ENCODE measurements at places on chromosomes 7 and 10.

DNA sequence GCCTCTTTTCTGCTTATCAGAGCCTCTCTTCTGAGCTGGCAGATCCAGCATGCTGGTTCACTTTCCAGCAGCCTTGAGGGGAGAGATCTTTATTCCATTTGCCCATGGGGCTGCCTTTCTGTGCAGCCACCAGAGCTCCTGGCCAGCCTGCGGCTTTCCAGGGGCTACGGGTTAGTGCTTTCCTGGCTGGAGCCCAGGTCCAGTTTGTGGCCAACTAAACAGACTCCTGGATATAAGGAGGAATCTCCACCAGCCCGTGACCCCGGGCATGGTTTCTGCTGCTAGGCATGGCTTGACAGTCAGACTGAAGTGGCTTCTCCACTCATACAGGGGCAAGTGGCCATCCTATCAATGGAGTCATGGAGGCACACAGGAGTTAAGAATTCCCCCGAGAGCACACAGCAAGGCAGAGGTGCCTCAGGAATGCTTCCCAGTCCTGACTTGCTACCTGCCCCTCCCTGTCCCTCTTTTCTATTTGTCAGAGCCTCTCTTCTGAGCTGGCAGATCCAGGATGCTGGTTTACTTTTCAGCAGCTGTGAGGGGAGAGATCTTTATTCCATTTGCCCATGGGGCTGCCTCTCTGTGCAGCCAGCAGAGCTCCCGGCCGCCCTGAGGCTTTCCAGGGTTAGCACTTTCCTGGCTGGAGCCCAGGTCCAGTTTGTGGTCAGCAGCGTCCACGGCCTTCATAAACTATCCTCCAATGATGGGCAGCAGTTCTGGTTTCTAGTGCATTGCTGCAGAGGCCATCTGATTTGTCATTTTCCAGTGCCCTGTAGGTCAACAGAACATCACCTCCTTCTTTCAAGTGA lies 35.9 kb downstream of the TSPAN15 start:
- no peak for DNase-seq

DNA sequence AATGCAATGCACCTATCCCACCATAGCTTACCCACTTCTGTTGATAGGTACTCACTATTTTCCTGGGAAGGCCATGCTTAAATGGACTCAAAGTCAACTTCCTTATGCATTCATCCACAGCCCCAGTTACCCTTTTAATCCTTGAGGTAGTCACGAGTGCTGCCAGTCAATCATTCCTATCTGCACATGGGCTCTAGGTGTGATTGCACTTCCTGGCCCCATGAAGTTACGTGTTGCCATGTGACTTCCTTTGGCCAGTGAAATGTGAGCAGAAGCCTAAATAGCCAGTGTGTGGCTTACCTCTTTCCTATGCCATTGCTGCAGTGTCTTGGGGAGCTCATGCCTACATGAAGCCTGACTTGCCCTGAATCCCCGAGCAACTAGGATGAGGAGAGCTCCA lies 23.5 kb upstream of the EIF5AL1 start:
- DNase-seq: no peak

- peak; percentile 51 for DNase-seq
Observed at GRCh38 chr7:43700059-43700501, 29.2 kb downstream of the COA1 start.

GRCh38 chr7:48832303-48832845 lies 92.0 kb upstream of the CDC14C start:
- no peak for DNase-seq

DNA sequence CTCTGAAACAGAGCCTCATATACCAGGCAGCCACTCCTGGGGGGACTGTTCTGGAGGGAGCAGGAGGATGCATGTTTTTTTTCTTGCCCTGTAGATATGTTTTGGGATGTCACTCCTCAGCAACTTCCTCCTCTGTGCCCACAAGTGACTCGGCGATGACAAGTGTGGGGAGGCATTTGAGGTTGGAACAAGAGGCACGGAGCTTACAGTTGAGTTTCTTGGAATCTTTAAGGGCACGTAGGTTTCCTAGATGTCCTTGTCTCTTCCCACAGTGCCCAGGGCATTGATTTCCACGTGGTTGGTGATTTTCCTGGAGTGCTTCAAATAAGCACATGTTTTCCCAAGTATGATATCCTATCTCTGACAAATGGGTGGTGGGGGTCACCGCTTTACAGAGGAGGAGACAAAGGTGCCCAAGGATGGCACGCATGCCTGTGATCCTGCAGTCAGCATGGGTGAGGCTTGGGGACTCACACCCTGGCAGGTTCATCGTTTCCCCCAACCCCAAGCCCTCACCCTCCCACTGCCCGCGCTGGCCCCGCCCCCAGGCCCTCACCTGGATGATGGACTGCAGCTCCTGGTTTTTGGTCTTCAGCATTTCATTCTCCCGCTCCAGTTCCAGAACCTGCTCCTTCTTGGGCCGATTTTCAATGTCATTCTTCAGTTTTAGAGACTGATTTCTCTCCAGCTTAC lies 95.2 kb upstream of the GNA12 start:
- no peak for DNase-seq

DNA sequence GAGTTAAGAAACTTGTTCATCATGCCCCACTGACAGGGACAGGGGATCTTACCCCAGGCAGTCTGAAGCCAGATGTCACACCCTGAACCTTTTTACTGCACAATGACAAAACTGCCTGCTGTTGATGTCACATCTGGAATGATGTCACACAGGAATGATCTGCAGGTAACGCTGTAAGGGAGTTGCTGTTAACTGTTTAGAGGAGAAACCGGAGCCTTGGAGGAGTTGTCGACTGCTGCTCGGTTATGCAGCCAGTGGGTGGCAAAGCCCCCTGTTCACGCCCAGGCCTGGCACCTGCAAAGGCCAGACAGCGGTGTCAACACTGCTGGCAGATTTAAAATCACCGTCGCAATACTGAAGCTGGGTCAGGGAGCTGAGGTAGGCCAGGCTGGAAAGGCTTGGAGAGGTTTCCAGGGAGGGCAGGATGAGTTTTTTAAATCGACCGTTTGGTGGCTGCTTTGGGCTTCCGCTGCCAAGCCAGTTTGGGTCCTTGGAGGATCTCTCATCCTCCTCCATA lies 10.0 kb upstream of the SLIT1 start:
- no peak for DNase-seq

DNA sequence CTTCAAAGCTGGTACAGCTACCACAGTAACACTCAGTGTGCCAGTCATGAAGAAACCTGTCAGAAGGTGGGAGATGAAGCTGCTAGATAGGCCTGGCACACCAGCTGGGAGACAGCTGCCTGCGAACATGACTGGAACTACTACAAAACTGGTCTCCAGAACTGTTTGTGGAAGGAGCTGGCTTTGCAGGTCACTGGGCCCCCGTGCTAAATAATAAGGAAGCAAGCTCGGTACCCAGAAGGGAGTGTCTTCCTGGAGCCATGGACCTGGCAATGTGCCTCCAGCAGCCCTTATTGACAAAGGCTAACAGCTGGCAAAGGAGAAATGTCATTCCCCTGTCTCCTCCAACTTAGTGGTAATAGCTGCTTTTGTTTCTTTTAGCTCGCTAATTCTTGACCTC lies 1217.6 kb upstream of the LRRN3 start:
- DNase-seq: no peak

GRCh38 chr10:33401300-33401699 lies 66.8 kb upstream of the NRP1 start:
- no peak for DNase-seq

DNA sequence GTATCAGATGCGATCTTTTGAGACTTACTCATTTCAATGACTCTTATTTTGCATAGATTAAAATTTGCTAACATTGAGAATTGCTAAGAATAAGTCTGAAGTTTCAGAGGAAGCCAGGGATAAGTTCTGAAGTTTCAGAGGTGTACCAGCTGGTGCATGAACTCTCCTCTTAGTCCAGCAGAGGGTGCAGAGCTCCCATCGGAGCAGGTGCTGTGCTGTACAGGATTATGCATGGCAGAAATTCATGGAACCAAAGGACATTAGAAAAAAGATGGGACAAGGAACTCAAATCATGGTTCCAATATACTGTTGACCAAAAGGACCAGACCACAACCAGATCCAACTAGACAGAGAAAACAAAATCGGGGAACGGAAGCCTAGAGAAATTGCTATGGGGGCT lies 41.9 kb downstream of the MGAM2 start:
- peak; percentile 34 for DNase-seq

- no peak for DNase-seq
Observed at GRCh38 chr10:88244781-88245625, 338.1 kb downstream of the RNLS start.

DNA sequence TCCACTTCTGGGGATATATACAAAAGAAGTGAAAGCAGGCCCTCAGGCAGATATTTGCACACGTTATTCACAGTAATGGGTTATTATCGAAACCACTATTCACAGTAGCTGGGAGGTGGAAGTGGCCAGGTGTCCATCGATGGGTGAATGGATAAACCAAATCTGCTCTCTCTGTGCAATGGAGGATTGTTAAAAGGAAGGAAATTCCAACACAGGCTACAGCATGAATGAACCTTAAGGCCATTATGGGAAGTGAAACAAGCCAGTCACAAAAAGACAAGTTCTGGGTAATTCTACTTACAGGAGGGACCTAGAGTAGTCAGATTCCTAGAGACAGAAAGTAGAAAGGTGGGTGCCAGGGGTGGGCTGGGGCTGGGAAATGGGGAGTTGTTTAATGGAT lies 48.5 kb upstream of the BHLHA15 start:
- peak; percentile 51 for DNase-seq
